ENCODE measurements at places on chromosomes 1 and 21.

DNA sequence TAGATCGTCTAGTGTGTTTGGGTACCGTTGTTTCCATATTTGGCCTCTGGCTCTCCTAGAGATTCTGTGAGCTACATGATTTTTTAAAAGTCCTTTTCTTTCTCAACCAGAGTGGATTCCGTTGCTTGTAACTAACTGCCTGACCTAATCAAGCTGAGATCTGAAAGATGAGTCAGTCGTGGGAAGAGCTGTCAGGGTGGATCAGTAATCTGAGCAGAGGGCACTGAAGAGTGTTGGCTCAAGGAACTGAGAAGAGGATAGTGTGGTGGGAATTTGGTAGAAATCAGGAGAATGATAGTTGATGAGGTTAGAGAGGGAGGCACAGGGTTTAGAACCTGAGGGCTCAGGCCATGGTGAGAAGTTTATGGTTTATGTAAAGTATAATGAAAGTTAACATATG lies 52.2 kb downstream of the TRAF5 start:
- H3K4me1 ChIP-seq: no peaks in the 10 kb centered on the region
- DNase-seq: no peak
- no peak overlapping the region for H3K4me3 ChIP-seq
- no peak overlapping the region for H3K27ac ChIP-seq

GRCh38 chr1:55364216-55364615 lies 149.1 kb upstream of the USP24 start:
- H3K27me3 ChIP-seq: no peaks in the 10 kb centered on the region
- no peaks in the 10 kb centered on the region for H3K36me3 ChIP-seq
- H3K4me3 ChIP-seq: no peak overlapping the region
- no peak overlapping the region for H3K27ac ChIP-seq

- H3K27ac ChIP-seq: no peak overlapping the region
- no peak for DNase-seq
- H3K4me3 ChIP-seq: no peak overlapping the region
Observed at GRCh38 chr1:214396330-214396729, 115.4 kb downstream of the SMYD2 start.

- no peak overlapping the region for H3K4me3 ChIP-seq
- DNase-seq: no peak
- no peaks in the 10 kb centered on the region for H3K36me3 ChIP-seq
- no peak overlapping the region for H3K27ac ChIP-seq
Observed at GRCh38 chr1:204094856-204095634, 22.1 kb downstream of the SOX13 start.

GRCh38 chr1:62175568-62176179 lies 19.0 kb upstream of the L1TD1 start:
- H3K4me3 ChIP-seq: no peak overlapping the region
- no peaks in the 10 kb centered on the region for H3K36me3 ChIP-seq
- no peak overlapping the region for H3K27ac ChIP-seq
- peak; percentile 50 for DNase-seq
- H3K4me1 ChIP-seq: no peaks in the 10 kb centered on the region

All from small intestine (tissue), 16 donors.